H54 (cell line): ENCODE measurements at places on chromosomes 1 and 21.
A peak's percentile ranks its signal among the peaks of the same experiment; 100 is the strongest.

DNA sequence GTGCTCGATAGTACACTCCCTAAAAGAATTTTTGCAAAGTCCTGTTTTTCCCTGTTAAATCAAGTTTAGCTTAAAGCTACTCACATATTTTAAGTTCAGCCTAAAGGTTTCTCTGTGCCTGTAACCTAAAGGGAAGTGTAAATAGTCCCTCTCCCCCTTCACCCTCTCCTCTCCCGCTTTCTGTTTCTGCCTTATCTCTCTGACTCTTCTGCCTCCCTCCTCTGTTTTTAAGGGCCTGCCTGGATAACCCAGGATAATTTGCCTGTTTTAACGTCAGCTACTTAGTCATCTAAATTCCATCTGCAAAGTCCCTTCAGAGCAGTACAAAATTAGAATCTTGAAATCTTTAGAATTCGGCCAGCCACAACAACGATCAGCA, 92.6 kb downstream of the NID1 start:
- no peak for DNase-seq

DNA sequence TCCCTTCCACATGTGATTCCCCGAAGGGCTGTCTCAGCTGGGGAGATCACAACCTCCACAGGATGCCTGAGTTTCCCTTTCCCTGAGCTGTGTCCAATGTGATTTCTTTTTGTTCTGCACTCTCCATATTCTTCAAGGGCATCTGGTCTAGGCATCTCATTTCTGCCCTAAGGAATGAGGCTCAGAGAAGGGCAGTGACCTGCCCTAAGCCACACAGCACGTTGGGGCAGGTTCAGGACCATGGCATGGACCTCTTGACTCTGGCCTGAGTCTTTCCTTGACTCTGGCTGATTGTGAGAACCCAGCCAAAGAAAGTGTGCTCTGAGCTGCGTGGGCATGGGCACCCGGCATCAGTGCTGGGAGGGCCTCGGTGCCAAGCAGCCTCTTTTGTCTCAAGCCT, 590.3 kb downstream of the PTPRU start:
- DNase-seq = no peak

DNA sequence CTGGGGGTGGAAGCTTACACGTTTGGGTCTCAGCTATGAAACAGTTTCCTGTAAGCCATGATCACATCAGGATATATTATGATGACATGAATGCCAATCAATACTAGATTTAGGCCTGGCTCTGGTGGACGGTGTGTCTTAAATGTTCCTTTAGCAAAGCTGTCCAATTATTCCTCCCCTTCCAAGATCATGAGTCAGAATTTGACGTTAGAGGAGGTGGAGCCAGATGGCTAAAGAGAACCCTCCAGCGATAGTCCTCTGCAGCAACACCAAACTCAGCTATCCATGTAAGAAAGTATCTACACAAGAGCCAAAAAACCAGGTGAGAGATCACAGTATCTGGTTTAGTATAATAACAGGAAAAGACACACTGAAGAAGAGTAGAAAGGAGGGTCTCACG, 47.8 kb downstream of the PACC1 start:
- no peak for DNase-seq

DNA sequence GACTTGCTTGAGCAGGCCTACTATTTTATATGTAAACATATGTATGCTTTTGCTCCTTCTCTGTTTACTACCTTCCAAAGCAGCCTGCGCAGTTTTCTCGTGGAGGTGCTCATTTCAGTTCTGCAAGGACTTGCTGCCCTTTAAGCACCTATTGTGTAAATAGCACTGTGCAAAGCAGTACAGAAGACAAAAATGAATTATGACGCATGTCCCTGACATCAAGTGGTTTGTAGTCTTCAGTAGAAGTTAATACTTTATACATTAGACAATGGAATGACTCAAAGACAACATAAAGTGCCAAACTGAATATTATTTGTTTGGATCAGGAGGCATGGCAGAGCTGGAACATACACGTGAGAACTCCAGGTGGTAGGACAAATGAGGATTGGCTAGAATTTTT, 611.7 kb downstream of the LMO4 start:
- DNase-seq = no peak

GRCh38 chr1:93828367-93828755, 50.6 kb downstream of the DNTTIP2 start:
- no peak for DNase-seq

DNA sequence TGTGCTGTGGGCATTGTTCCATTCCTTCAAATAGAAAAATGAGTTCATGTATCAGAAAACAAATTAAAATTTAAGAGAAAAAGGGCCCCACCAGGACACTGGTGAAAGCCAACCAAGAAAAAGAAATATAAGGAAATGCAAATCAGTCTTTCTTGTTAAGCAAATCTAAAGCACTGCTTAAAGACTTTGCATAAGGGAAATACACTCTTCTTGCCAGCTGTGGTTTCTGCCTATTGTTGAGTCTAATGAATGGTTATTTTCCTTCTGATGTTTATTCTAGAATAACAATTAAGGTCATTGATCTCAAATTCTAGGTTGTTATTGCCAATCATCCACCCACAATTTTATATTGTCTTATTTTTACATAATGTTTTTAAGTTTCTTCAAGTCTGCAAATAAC, 158.6 kb upstream of the SNX7 start:
- DNase-seq = no peak

DNA sequence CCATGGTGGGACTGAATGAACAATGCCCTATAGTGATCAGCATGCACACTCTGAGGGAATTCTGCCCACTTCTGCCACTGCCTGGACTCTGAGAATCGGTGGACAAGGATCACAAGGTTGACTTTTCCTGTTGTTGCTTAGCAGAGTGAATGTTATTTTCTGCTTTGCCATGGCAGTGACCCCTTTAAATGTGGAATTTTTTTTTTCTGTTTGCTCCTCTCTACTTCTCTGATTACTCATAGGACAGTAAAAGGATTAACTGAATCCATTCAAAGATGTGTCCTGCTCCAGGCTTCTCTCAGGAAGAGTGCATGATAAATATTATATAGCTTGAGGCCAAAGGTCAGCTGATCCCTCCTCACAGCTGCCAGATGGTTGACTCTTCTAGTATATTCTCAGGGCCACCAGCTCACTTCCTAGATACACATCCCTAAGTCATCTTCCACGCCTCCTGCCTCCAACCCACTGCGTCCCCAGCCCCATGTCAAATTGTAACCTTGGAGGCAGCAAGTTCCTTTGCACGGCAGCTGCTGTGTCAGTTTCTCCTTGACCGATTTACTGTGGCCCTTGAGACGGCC, 74.0 kb upstream of the RALGPS2 start:
- DNase-seq = no peak

- no peak for DNase-seq
Observed at GRCh38 chr1:155569988-155570592, 7.5 kb upstream of the ASH1L start.

DNA sequence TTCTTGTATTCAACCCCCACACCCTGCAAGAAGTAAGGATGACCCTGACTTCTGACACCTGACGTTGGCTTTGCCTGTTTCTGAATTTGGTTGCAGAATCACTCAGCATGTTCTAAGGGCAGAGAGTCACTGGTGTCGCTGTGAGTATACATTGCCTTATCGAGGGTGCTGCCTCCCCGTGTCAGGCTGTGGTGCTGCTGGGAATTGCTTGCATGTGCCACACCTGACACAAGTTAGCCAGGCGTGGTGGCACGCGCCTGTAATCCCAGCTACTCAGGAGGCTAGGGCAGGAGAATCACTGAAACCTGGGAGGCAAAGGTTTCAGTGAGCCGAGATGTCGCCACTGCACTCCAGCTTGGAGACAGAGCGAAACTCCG, 45.9 kb downstream of the WDR4 start:
- no peak for DNase-seq

DNA sequence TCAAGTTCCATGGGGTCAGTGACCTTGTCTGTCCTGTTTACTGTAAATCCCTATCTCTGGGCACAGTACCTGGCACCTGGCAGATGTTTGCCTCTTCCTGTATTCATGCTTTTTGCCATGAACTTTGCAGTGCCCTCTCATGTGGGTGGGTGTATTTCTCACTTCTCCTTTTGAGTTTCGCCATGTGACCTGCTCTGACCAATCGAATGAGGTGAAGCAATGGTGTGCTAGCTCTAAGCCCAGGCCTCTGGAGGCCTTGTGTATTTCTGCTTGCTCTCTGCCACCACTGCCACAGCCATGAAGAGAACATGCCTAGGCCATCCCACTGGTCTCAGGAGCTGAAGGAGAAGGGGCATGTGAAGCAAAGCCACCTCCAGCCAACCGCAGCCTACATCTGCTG, 185.5 kb upstream of the ZC3H12A start:
- no peak for DNase-seq

DNA sequence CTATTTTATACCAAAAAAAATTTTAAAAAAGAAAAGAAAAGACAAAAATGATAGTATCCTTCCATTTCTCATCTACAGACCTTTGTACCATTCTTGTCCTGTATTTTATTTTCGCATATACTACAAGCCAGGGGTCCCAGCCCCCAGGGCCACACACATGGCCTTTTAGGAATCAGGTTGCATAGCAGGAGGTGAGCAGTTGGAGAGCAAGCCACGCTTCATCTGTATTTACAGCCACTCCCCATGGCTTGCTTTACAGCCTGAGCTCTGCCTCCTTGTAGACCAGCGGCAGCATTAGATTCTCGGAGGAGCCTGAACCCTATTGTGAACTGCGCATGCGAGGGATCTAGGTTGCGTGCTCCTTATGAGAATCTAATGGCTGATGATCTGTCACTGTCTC, 39.8 kb downstream of the RASSF5 start:
- DNase-seq = no peak

DNA sequence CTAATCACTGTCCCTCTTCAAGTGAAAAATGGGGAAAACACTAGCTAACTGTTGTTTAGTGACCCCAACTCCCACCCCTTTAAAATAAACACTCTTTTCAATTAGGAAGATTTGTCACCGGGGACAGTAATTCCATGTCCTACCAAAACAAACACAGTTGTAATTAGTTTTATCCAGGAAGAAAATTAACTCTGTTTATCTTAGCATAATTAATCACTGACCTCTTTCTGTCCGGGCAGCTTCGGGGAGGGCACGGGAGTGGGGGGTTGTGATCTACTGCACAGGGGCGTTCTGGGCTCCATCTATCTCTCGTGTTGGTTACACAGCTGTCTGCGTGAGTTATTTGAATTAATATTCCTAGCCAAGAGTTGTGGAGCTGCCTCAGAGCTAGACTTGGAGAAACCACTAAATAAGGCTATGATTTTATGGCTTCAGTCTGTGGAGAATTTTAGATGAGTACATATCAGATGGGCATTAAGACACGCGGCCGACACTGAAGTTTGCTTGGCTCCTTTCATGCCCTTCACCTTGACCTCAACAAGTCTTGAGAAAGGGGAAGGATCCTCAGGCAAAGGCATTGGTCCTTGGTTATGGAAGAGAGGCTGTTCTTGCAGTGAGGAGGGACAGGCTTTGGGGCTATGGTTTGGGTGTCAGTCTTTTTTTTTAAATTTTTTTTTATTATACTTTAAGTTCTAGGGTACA, 102.0 kb upstream of the TRABD2B start:
- no peak for DNase-seq

- no peak for DNase-seq
Observed at GRCh38 chr1:39406533-39407450, 84.6 kb upstream of the BMP8A start.

DNA sequence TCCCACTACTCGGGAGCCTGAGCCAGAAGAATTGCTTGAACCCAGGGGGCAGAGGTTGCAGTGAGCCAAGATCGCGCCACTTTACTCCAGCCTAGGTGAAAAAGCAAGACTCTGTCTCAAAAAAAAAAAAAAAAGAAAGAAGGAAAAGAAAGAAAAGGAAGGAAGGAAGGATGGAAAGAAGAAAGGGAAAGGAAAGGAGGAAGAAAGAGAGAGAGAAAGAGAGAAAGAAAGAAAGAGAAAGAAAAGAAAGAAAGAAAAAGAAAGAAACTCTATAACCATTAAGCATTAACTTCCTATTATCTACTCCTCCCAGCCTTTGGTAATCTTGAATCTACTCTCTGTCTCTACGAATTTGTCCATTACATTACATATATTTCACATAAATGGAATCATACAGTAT, 6.9 kb upstream of the NFASC start:
- no peak for DNase-seq

DNA sequence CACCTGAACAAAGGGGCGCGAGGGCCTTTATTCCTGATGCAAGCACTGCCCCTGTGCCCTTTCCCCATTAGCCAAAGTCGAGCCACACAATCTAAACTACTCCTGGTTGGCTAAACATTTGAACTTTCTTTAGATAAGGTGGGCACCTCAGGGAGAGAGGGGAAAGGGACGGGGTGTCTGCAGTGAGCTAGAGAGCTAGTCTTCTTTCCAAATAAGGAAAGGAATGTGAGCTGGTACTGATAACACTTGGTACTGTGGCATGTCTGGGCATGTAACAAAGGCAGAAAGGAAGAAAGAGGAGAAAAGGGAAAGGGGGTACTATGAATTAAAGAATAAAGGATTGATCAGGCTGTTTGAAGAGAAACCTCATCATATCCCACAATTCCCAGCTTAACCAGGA, 62.8 kb downstream of the OVGP1 start:
- DNase-seq = no peak

DNA sequence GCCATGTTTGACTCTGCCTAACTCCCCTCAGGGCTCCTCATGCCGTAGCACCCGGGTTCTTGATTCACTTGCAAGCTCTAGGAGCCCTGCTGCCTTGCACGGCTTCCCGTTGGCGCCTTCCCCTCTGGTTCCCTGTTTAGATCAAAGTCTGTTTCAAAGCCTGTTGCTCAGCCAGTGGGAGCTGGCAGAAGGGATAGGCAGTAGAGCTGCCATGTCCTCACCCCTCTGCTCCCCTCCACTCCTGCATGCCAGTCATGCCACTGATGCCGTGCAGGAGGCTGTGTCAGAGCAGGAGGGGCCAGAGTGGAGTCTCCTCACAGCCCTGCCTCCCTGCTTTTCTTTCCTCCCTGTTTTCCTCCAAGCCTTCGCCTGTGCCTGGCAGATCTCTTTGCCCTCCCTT, 26.5 kb downstream of the HMGCS2 start:
- DNase-seq = no peak

GRCh38 chr1:96865731-96866685, 144.4 kb downstream of the PTBP2 start:
- peak; percentile 23 for DNase-seq

GRCh38 chr1:53398576-53399365, 60.4 kb upstream of the DMRTB1 start:
- DNase-seq = no peak

DNA sequence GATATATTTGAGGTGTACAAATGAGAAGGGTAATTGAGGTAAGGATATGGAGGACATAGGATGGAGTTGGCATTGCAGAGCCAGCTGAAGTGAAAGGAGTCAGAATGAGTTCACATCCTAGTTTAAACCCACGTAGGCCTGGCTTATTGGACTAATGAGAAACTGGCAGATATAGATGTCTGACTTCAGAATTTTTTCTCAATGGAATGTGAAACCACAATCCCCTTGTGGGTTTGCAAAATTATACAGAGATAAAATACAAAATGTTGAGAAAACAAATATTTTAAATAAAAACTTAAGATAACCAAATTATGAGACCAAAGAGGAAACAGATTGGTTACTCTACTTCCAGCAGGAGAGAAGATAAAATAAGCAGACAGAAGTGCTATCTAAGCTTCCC, 277.4 kb upstream of the LRRC7 start:
- DNase-seq = no peak

- no peak for DNase-seq
Observed at GRCh38 chr1:9251501-9251900, 16.9 kb downstream of the H6PD start.

- peak; percentile 48 for DNase-seq
Observed at GRCh38 chr1:43688594-43689000, 18.7 kb upstream of the ST3GAL3 start.

GRCh38 chr1:198165927-198166647, 9.3 kb downstream of the NEK7 start:
- DNase-seq = no peak

GRCh38 chr1:62539028-62539447, 58.3 kb upstream of the ANGPTL3 start:
- no peak for DNase-seq

GRCh38 chr1:247843411-247843810, 1.7 kb upstream of the OR11L1 start:
- DNase-seq = no peak
